ENCODE measurements at places on chromosomes 1 and 21.

DNA sequence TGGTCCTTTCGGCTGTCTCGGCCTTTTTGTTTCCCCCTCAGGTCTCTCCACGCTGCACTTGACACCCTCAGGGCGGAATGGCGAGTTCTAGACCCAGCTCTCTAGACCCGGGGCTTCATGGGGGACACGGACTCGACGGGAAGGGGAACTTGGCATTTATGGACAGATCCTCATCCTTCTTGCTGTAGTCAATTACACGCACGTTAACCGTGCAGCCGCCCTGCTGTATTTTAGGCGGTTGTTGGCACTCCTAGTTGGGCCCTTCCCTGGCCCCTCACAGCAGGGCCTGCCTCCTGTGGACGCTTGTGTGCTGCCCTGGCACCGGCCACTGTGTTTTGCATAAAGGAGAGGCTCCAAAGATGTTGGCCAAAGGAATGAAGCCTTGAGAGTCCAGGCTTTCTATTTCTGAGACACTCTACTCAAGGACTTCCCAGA, 558 bp upstream of the BTG3 start:
- DNase-seq: no peak

- DNase-seq: no peak
Measured at GRCh38 chr1:25186161-25187007, 45.9 kb downstream of the SYF2 start.

GRCh38 chr1:23424293-23425192, at the start of gene TCEA3:
Gene TCEA3, minus strand, starts transcription at chr1:23424748. Its CDS starts 115 bp downstream, at chr1:23424633.
- DNase-seq: peak; percentile 56

GRCh38 chr1:110945626-110946025, 18.1 kb downstream of the LRIF1 start:
- no peak for DNase-seq

- no peak for DNase-seq
Measured at GRCh38 chr1:237164406-237165352, 122.7 kb downstream of the RYR2 start.

DNA sequence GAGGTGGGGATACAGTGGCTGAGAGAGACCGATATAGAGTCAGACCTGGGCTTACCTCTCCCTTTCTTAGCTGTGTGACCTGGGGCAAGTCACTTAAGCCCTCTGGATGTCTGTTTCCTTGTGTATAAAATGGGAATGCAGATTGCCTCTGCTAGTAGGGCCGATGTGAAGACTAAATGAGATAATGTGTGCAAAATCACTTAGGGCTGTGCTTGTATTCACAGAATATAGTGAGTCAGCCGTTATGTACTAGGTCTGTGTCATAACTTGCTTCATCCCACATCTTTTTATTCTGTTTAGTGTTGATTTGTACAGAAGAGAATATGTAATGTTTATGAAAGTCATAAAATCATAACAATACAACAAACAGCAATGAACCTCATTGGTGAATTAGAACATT, 56.0 kb downstream of the PTPRU start:
- DNase-seq: no peak

DNA sequence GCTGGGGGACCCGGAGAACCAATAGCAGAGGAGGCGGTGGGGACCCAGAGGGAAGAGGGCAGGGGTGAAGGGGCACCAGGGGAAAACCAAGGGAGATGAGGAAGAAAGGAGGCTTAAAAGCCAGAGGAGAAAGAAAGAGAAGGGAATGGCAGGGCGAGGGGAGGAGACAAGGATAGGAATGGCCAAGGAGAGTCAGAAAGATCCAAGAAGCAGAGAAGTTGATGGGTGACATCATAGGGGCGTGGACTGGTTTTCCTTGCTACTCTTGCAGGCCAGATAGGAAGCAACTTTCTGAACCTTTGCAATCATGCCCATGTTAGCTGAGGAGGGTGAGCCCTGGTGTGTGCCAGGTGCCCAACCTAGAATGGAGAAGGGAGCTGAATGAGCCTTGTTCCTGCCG, 5.4 kb downstream of the NPR1 start:
- no peak for DNase-seq

GRCh38 chr1:9425859-9426258, 113.4 kb upstream of the SLC25A33 start:
- DNase-seq: no peak

DNA sequence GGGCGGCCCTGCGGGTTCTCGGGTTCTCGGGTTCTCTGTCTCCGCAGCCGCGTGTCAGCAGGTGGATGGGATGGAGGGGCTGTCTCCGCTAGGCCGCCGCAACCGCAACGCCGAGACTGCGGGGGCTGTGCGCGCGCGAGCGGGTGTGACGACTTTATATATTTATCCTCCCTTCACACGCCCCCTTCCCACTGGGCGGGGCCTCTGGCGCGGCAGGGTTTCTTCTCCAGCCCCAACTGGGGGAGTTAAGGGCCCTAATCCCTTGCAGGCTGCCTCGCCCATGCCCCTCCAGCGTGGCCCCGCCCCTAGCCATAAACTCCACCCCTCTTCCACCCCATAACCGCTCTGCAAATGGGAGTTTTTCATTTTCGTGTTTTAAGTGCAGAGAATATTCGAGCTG, 3.4 kb downstream of the IGSF21 start:
- no peak for DNase-seq

All from activated T-cell treated with anti-CD3 and anti-CD28 coated beads, Interleukin-2, amount 50 U/mL, for 1 hour (primary cell).